ENCODE measurements at places on chromosomes 3 and 15.

- no peak for DNase-seq
Observed at GRCh38 chr15:54564166-54564565, 585.9 kb downstream of the UNC13C start.

- DNase-seq, result no peak
Observed at GRCh38 chr3:26406636-26407035, 215.9 kb upstream of the LRRC3B start.

DNA sequence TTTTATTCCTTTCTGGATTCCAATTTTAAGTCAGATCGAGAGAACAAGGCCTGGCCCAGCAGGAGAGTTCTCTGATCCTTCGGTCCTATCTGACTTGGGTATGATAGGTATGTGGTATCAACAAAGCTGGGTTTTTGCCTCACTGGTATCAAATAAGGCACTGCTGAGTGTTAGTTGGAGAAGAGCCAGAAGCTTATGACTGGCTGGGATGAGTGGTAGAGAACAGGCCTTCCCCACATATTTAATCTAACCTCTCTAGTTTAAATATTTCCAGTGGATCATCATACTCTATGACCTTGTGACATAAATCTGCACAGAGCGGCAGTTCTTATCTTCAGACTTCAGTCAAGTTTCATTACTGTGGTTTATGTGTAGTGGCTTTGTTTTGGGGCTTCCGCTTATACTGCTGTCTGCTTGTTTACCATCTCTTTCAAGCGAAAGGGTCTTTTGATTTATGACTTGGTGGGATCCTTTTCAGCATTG, 164.5 kb downstream of the PTPRG start:
- no peak for DNase-seq

DNA sequence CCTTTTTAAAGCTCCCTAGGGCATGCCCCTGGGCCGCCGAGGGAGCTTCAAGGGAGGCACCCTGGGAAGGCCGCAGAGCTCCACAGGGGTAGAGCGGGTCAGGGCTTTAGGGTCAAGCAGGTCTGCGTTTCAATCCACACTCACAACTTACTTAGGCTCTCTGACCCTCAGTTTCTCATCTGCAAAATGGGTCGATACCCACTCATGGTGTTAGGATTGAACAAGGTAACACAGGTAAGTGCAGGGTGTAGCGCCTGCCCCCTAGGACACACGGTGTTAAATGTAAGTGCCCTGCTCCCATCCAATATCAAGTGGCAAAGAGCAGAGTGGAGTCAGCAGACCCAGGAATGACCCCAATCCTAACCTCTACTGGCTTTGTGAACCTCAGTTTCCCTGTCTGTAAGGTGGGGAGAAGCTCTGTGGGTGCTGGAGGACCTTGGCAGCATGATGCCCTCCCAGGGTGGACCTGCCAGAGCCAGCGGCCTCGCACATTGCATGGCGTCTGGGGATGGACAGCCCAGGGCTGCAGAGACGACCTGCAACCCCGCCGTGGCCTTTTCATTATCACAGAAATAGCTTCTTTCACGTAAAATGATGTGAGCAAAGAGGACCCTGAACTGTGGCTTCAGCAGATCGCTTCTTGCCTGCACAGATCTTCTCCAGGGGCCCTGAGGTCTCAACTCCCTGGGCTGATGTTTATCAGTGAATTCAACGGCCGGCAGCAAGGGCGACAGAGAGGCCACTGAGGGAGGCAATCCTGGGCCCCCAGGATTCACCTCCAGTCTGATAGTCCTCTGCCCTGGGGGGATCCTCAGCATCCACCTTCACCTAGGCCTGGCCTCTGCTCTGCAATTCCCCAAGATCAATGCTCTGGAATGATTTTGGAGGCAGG, 138.5 kb downstream of the CHSY1 start:
- DNase-seq, result no peak

GRCh38 chr15:67037694-67038093, 27.7 kb upstream of the SMAD3 start:
- DNase-seq, result no peak

DNA sequence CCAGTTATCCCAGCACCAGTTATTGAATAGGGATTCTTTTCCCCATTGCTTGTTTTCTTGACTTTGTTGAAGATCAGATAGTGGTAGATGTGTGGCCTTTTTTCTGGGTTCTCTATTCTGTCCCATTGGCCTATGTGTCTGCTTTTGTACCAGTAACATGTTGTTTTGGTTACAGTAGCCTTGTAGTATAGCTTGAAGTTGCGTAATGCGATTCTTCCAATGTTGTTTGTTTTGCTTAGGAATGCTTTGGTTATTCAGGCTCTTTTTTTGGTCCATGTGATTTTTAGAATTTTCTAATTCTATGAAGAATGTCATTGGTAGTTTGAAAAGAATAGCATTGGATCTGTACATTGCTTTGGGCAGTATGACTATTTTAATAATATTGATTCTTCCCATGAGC, 94.3 kb upstream of the CHMP2B start:
- no peak for DNase-seq

- DNase-seq, result no peak
Observed at GRCh38 chr15:53917109-53917508, 61.1 kb upstream of the UNC13C start.

DNA sequence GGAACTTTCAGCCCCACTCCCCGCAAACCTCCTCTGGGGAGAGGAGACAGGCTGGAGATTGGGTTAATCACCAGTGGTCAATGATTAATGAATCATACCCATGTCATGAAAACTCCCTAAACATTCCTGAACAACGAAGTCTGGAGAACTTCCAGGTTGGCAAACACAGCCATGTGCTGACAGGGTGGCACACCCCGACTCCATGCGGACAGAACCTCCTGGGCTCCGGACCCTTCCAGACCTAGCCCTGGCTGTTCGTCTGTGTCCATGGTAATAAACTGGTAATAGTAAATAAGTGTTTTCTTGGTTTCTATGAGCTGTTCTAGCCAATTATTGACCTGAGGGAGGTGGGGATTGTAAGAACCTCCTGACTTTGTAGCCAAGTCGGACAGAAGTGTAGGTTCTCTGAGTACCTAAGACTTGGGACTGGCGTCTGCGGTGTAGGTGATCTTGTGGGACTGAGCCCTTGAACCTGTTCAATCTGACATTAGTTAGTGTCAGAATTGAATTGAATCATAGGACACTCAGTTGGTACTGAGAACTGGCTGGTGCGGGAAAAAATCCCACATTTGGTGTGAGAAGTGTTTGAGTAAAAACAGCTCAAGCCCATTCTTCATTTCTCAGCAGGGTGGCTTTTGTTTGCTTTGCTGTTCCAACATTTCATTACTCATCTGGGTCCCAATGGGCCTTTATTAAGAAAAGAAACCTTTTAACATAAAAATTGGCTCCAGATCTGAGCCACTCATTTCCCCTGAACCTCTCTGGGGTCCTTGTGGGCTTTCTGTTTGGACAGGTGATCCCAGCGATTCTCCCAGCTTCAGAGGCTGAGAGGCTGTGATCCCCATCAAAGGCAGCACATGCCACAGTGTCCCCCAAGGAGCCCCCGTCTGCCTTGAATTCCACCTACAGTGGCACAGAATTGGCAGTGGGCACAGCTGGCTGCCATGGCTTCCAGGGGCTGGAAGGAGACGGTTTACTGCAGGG, 151.0 kb downstream of the TJP1 start:
- peak; percentile 67 for DNase-seq

DNA sequence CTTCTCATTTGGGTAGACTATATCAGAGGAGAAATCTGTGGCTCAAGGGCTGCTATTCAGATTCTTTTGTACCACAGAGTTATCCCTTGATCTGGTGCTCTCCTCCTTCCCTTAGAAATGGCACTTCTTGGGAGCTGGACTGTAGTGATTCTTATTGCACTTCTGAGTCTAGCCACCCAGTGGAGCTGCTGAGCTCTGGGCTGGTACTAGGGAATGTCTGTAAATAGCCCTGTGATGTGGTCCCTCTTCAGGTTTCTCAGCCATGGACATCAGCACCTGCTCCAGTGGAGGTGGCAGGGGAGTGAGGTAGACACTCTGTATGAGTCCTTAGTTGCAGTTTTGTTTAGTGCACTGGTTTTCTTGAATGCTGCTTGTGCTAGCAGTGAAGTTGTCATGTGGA, 1292.6 kb downstream of the SI start:
- no peak for DNase-seq

DNA sequence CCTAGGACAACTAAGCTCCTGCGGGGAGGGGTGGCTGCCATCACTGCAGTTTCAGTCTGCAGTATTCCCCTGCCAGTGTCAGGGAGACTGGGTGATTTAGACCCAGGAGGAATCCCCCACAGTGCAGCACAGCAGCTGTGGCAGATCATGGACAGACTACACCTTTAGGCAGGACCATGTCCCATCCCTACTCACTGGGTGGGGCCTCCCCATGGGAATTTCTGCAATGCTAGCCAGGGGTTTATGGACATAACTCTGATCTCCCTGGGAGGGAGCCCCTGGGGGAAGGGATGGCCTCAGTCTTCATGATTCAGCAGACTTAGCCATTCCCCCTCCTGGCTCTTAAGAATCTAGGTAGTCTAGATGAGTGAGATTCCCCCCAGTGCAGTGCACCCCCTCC, 130.1 kb upstream of the STAC start:
- DNase-seq, result no peak

DNA sequence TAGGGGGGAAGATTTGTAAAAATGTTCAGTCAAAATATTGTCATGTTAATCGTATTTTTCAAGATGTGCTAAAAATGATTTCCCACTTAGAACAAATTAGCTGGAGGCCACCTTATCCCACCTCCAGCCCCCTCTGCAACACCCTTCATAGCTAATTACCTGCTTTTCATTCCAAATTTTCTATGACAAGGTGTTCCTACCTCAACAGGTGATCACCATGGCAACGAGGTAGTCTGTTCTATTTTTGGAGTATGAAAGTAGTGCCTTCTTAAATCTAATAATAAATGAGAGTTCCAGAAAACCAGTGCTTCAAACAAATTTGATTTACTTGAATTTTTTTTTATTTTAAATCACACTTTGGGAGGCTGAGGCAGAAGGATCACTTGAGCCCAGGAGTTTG, 149.8 kb downstream of the FNDC3B start:
- DNase-seq, result no peak

DNA sequence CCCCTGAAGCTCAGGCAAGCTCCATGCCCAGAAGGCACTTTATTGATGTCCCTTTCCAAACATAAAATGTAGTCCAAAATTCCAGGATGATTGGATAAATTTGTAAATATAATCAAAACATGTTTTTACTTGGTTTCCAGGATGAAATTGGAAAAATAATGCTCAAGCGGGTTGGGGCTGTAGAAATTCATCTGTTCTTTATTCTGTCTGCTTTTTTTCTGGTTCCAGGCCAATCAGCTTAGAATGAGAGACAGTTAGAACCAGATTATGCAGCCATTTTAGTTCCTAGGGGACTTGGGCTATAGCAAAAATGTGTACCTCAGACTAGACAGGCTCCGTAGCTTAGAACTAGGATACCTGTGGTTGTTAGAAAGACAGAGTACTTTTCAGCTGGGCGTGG, 450.8 kb downstream of the MCTP2 start:
- no peak for DNase-seq

GRCh38 chr15:39180030-39180429, 400.8 kb upstream of the THBS1 start:
- no peak for DNase-seq

GRCh38 chr3:6089780-6090179, 771.1 kb upstream of the GRM7 start:
- DNase-seq, result no peak

- DNase-seq, result no peak
Observed at GRCh38 chr3:102174312-102174712, 260.5 kb upstream of the ZPLD1 start.

- no peak for DNase-seq
Observed at GRCh38 chr15:43511012-43511885, 6.2 kb upstream of the MAP1A start.

DNA sequence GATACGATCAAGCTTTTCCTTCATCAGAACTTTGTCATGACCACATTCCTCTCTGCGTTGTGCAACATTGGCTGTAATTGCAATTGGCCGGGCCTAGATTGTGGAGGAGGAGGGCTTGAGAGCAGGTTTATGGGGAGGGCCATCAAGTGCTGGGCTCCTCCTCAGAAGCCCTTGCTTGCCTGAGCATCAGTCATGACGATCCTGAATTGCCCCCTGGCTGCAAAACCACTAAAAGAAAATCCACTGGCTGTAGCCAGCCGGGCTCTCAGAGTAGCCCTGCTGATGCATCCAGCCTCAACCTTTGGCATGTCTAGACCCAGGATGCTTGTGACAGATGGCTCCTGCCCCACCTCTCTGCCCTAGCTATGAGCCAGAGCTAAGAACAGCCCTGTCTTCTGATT, 13.4 kb upstream of the TRH start:
- DNase-seq, result no peak

DNA sequence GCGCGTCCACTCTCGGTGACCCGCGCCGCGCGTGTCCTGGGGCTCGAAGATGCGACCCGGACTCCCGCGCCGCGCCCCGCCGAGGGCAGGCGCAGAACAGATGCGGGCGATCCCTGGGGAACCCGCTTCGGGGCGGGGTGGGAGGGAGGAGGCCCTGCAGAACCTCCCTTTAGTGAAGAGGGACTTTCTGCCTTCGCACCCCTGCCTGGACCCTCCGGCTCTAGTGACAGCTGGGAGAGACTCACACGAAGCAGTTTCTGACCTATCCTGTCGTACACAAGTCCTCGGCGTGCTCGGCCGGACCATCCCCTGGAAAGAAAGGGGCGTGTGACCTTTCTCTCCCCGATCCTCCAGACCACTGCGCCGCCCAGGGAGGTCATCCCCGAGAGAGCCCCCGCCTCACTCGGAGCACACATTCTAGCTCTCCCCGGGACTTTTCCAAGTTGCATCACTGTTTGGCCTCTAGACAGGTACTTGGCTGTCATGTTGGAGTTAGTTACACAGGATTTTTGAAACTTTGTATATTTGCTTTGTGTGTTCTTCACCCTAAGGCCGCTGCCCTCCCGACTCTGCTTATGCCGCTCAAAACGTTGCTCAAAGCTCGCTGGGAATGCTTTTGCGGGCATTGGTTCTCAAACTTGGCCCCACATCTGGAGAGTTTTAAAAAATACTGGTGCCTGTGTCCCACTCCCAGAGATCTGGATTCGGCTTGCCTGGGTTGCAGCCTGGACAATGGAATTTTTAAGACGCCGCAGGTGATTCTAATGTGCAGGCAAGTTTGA, 582 bp downstream of the CGNL1 start:
- DNase-seq, result no peak

GRCh38 chr3:14227856-14228255, 49.2 kb downstream of the LSM3 start:
- DNase-seq, result no peak
